ENCODE measurements at places on chromosomes 13 and 19.

DNA sequence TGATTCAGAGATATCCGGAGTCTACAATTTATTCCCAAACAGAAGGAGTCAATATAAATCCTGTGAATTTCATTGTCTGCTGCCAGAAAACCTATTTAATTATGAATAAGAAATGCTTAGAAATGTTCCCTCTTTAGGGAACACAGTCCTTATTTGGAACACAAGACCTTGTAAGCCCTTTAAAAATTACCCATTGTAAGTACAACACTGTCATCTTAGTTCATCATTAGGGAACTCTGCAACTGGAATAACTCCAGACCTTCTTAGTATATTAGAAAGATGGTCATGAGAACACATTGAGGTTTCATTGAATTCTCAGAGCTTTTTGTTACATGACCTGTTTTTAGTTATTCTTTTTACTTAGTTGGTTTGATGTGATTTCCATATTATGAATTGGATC, 548.5 kb upstream of the KLF12 start:
- DNase-seq, result no peak

DNA sequence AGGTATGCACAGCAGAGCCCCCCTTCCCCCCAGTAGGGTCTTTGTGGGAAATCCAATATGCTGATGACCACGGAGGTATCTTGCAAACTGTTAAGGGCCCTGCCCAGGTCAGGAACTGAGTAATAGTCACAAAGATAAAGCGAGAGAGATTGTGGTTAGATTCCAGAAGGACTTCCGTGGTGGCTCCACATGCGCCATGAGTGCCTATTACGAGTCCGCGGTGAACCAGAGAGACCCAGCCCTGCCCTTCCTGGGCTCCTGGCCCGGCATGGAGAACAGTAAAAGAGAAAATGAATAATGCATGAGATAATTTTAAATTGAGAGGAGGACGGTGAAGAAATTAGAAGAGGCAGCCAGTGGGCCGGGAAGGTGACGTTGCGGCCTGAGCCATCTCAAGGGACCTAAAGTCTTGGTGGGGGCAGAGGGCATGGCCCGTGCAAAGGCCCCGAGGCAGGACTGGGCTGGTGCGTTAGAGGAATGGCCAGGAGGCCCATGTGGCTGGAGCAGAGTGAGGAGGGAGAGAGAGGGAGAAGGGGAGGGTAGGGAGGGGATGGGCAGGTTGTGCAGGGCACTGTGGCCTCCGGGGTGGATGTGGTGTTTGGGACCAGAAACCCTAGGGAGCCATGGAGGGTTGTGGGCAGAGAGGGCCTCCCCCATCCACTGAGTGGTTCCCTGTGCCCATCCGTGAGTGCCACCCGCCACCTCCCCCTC, 46.6 kb upstream of the NFIC start:
- DNase-seq, result no peak

DNA sequence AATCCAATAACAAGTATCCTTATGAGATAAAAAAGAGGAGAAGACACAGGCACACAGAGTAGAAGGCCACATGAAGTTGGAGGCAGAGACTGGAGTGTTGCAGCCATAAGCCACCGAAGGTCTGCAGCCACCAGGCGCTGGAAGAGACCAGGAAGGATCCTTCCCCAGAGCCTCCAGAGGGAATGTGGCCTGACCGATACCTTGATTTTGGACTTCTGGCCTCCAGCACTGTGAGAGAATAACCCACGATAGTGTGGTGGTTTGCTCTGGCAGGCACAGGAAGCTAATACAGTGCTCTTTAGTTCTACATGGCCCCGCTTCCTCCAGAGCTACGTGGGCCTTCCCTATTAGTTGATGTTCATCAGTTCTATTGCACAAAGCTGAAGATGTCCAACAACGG, 15.3 kb upstream of the SULT2A1 start:
- DNase-seq, result no peak

GRCh38 chr19:1041272-1041834, 1.4 kb downstream of the ABCA7 start:
- no peak for DNase-seq

DNA sequence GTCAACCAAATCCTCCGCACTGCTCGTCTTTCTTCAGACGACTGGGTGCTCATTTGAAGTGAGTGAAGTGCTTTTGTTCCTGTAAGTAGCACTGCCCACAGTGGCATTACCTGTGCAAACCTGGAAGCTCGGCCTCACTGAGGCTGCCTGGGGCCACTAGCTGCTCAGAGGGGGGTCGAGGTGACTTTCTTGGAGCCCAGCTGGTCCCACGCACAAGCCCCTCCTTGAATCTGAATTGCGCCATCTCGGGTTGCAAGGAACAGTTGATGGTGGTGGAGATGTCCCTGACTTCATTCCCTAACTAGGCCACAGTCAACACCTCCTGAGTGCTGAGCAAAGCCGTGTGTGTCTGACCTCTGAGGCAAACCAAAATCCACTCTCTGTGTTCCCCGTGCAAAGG, 79.3 kb upstream of the GPR183 start:
- DNase-seq, result peak; percentile 69

GRCh38 chr13:100234524-100235136, 145.7 kb downstream of the PCCA start:
- no peak for DNase-seq

DNA sequence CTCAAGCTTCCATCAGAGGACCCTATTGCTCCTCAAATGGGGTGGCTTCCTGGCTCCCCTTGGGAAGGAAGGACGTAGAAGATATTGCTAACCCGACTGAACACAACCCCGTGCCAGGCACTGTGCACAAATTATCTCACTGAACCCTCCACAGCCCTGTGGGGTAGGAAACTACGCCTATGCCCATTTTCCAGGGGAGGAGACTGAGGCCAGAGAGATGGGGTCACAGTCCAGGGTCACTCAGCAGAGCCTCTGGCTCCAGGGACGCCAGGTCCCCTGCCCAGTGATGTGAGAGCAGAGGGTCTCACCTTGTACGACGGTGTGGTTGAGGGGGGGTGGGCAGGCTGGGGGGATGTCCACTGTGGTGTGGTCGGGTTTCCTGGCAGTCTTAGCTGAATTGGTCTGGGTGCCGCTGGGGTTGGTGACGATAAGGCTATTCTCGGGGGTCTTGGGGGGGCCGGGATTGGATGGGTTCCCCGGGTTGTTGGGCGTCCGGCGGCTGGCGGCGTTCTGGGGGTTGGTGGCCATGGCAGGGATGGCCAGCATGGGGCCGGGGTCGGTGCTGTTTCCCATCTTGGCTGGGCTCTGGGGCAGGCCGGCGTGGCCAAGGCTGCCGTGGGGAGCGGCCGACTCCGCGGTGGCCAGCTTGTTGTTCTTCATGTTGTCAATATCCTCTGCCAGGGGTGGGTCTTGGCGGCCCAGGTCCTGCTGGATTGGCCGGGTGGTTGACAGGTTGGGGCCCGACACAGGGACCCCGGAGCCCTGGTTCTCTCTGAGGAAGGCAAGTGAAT, 136.2 kb downstream of the IER2 start:
- no peak for DNase-seq
